ENCODE measurements at places on chromosomes 7 and 10.
A peak's percentile ranks its signal among the peaks of the same experiment; 100 is the strongest.

DNA sequence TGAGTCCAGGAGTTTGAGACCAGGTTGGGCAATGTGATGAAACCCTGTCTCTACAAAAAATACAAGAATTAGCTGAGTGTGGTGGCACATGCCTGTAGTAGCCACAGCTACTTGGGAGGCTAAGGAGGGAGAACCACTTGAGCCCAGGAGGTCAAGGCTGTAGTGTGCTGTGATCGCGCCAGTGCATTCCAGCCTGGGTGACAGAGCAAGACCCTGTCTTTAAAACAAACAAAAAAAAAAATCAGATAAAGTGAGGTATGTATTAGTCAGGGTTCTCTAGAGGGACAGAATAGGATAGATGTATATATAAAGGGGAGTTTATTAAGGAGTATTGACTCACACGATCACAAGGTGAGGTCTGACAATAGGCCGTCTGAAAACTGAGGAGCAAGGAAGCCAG, 101.5 kb upstream of the GPR26 start:
- no peak for DNase-seq

DNA sequence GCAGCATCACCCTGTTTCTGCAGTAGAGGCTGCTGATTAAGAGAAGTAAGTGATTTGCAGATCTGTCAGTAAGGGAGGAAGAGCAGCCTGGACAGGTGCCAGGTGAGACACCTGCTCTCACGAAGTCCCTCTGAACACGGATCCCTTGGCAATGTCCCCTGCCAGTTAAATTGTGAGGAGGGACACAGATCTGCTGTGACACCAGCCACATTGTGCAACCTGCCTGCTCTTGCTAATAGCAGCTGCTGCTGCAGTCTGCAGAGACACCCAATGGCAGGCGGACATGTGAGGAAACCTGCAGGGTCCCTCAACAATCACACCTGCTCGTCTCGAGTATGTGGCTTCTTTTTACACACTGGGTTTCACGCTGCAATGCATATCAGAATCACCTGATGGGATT, 31.9 kb downstream of the ANXA11 start:
- no peak for DNase-seq

- peak; percentile 45 for DNase-seq
Observed at GRCh38 chr7:75776295-75776971, 4.4 kb upstream of the CCL26 start.

DNA sequence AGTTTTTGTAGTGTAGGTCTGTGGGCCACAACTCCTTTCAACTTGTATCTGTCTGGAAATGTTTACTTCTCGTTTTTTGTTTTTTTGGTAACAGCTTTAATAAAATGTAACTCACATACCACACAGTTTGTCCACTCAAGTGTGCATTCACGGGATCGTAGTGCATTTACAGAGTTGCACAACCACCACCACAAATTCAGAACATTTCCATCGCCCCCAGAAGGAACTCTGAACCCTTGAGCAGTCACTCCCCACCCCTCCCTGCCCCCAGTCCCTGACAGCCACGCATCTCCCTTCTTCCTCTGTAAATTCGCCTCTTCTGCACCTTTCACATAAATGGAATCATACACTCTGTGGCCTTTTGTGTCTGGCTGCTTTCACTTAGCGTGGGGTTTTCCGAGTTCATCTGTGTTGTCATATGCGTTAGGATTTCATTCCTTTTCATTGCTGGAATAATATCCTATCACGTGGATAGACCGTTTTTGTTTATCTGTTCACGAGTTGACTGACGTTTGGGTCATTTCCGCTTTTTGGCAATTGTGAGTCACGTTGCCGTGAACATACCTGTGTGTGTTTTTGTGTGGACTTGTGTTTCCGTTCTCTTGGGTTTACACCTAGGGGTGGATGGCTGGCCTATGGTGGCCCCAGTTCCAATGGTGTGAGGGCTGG, 10.3 kb downstream of the JAKMIP3 start:
- no peak for DNase-seq

DNA sequence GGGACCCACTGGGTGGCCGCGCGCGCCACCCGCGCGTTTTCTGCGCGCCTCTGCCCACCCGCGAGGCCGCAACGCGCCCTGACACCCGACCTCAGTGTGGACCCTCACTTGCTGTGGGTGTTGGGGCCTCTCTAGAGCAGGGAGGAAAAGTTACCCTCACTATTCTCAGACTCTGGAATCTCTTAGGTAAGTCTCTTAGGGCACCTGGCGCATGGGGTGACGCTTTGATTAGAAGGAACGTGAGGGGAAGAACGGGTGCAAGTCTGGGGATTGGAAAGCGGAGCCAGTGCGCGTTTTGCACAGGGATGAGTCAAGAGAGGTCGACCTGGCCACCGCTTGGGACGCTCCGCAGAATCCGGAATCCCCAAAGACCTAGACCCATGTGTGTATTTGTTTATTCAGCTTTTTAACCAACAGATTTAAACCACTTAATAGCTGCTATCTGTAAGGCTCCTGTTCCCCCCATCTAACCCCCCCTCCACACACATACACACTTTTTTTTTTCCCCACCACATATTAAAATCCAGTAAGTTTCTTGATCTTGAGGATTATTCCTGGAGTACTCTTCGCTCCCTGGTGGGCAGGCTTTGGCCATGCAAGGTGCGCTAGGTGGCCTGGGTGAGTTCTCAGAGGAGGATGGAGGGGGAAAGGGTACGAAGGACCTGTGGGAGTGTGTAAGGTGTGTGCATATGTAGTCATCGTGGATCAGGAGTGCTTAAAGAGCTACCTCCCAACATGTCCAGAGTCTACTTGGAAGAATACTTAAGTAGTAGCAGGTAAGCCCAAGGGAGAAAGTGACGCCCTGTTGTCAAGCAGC, 169.1 kb upstream of the PPP1R3A start:
- no peak for DNase-seq

DNA sequence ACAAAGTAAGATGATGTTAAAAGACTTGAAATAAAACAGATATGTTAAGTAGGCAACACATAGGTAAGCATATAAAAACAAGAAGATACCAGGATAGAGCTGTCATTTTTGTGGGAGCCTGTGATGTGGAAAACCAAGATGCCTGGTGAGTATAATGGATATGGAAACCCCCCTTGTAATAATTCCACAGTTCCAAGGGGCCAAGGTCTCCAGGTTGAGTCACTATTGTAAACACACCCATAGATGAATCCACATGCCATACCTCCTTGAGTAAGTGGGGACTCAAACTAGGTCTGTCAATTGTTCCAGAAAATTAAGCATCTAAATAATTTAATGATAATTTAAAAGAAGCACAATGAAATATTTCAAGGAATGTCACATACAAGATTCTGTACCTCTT, 15.9 kb downstream of the CAV1 start:
- no peak for DNase-seq

- DNase-seq, result no peak
Observed at GRCh38 chr10:131843089-131843595, 57.7 kb upstream of the PPP2R2D start.

GRCh38 chr10:30330497-30331168, 18.4 kb downstream of the MTPAP start:
- no peak for DNase-seq

GRCh38 chr7:15674586-15674985, 11.9 kb downstream of the MEOX2 start:
- DNase-seq, result no peak

GRCh38 chr10:184911-185310, 49.7 kb downstream of the ZMYND11 start:
- no peak for DNase-seq

All from HS-27A (cell line).